ENCODE measurements at places on chromosomes 7 and 10.

DNA sequence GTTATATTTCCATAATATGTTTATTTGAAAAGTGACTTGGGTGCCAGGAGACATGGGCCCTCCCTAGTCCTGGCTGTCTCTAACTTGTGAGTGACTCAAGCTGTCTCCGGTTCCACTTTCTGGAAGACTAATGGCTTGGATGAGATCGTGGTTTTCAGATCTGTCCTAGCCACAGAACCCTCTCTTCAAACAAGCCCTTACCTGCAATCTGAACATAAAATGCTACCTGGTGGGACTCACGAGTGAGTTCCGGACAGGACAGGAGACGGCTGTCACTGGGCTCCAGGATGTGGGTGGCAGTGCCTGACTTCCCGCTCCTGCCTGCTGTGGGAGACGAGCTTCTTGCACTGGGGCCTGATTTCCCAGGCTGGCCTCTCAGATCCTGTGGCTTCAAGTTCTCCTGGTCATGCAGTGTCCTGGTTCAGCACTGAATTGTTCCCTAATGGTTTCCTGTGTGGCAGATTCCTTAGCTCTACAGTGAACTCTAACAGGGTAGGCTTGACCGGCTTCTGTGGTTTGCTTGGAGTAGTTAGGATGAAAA, 26.0 kb upstream of the PFKFB3 start:
- no peak for DNase-seq

DNA sequence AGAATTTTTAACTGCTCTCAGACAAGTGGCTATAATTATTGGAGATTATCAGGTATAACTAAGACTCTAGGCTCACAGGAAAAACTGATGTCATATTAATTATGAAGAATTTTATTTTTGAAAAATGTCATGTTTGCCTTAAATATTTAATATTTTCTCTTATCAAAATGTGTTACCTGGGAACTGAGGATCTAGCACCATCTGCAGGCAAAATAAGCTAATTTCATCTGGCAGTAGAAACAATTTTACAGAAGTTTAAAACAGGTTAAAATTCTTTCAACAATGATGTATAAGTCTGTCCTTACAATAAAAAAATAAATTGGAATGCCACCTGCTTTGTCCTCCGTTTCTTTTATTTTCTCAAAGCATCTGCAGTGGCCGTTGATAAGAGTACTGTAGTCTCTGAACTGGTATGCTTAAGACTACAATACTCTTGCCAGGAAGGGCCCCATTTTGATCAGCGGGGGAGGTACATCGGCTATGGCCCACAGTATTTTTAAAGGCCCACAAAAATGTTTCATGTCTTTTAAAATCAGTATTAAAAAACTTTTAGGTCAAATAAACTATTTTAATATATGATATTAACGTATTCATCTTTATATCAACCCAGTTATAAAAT, 81.3 kb downstream of the VWDE start:
- peak; percentile 24 for DNase-seq

- DNase-seq, result no peak
Observed at GRCh38 chr10:117938104-117938503, 108.6 kb downstream of the RAB11FIP2 start.

DNA sequence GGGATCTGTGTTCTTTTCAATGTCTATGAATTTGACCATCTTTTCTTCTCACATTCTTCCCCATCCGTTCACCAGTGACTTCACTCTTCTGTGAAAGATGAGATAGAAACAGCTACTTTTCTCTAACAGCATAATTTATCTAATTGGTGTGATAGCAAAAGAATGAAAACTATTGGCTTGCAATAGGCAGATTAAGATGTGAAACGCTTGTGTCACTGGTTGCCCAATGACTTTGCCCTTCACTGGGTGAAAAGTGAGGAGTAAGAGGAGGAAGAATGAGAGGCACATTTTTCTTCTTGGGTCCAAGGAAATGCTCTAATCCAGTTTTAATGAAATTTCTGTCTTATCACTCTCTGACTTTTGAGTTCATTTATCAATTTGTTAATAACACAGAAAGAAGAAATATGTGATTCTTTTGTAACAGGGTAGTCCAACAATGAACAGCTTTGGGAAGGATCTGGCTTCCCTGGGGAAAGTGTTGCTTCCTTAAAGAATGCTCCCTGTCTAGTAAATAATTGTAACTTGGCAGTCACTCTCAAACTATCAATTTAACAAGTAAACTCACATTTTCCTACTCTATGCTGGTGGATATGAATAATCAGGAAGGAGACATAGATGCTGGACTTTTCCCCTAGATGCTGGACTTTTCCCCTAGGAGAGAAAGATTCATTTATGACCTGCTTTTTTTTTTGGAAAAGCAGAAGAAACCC, 35.1 kb downstream of the BET1 start:
- no peak for DNase-seq

DNA sequence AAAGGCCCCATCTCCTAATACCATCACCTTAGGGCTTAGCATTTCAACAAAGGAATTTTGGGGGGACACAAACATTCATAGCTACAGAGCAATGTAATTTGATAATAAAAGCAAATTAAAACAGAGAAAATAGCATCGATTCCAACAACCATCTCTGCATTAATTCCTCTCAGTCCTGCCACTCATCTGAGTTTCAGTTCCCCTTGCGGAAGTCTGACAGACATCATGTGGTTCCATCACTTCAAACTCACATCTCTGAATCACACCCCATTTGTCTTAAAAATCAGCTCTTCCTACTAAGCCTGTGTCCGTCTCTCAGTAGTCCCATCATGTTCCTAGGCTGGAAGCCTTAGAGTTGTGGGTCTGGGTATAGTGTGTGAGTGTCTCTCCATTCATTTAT, 3.6 kb downstream of the ADCK2 start:
- DNase-seq, result no peak

- DNase-seq, result no peak
Observed at GRCh38 chr7:13602036-13602435, 387.4 kb downstream of the ETV1 start.

GRCh38 chr7:130363026-130363847, 17.1 kb upstream of the CPA1 start:
- DNase-seq, result no peak

DNA sequence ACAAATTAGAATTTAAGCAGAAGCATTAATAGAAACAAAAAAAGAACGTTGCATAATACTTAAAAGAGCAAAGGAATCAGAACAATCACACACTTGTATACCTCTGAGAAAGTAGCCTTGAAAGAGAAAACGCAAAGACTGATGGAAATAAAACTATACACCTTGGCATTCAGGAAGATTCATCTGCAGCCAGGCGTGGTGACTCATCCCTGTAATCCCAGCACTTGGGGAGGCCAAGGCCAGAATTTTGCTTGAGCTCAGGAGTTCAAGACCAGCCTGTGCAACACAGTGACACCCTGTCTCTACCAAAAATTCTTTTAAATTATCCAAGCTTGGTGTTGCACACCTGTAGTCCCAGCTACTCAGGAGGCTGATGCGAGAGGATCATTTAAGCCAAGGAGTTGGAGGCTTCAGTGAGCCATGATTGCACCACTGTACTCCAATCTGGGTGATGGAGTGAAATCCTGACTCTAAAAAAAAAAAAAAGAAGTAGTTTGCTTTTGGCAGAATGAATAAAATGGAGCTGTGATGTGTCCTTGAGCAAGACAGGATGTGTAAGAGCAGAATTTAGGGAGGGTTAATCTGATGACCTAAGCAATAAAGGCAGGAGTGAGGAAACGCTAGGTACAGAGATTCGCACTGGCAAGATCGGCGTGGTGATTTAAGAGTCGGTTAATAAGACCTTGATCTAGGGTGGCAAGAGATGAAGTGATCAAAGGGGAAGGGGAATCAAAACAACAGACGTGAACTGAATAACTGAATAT, 75.8 kb upstream of the NRP1 start:
- DNase-seq, result no peak

- DNase-seq, result no peak
Observed at GRCh38 chr7:6423942-6424701, 23.6 kb downstream of the DAGLB start.

DNA sequence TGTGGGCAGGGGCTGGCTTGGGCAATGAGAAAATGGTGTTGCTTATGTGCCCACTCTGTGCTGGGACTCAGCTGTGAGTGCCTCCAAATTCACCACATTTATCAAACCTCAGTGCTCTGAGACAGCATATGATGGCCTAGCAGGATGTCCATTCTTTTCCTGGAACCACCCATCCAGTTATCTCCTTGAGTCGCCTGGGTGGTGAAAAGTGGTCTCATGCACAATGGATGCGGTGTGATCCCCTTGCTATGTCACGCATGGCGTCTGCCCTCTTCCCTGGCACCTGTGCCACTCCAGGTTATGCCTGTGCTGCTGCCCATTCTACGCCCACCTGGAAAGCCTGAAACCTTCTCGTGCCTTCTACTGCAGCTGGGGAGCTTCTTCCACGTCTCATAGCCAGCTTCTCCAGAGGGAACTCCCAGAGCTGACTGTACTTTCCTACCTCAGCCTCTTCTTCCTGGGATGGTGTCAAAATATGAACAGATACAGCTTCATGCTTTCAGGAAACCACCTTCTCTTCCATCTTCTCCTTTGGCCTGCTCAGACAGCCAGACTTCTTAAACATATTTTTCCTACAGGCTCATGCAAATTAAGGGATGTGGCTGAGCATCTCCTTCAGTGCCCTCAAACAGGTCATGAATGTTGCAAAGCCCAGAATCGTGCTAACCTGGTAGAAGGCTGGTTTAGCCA, 147.3 kb downstream of the PFKFB3 start:
- DNase-seq, result no peak

- DNase-seq, result no peak
Observed at GRCh38 chr7:41861642-41862041, 158.8 kb upstream of the INHBA start.

DNA sequence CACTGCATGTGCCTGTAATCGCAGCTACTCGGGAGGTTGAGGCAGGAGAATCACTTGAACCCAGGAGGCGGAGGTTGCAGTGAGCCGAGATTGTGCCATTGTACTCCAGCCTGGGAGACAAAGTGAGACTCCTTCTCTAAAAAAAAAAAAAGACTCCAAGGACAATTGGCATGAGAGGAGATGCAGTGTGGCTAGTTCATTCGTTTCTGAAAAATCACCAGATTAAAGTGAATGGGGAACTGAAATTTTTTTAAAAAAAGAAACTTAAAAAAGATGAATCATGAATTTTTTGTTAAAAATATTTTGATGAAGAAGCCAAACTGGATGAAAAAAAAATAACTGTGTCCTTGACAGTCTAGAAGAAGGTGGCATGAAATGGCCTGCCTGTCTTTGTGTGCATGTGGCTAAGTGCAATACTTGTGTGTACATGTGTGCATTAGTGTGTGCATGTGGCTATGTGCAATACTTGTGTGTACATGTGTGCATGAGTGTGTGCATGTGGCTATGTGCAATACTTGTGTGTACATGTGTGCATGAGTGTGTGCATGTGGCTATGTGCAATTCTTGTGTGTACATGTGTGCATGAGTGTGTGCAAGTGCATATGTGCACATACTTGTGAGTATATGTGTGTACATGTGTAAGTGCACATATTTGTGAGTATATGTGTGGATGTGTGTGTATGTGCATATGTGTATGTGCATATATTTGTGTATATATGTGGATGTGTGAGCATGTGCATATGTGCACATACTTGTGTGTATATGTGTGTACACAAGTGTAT, 391.7 kb upstream of the KLF6 start:
- no peak for DNase-seq

- DNase-seq, result no peak
Observed at GRCh38 chr7:1844951-1845390, 174.9 kb downstream of the ELFN1 start.

GRCh38 chr10:97153270-97153850, 32.4 kb downstream of the SLIT1 start:
- peak; percentile 5 for DNase-seq

DNA sequence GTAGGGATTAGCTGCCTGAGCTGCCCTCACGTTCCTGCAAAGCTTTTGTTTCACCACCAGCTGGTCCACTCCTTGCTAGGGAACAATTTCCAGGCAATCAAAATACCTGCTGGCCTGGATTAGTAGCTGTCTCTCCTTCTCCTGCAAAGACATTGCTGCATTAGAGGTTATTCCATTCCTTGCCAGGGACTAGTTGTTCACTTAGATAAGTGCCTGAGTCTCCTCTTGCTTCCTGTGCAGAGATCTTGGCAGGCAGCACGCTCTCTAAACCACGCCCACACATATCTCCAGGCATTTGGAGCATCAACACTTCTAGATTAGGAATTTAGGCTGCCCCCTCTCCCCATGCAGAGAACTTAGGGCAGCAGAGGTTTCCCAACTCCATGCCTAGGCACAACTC, 150.4 kb upstream of the SMIM30 start:
- no peak for DNase-seq

DNA sequence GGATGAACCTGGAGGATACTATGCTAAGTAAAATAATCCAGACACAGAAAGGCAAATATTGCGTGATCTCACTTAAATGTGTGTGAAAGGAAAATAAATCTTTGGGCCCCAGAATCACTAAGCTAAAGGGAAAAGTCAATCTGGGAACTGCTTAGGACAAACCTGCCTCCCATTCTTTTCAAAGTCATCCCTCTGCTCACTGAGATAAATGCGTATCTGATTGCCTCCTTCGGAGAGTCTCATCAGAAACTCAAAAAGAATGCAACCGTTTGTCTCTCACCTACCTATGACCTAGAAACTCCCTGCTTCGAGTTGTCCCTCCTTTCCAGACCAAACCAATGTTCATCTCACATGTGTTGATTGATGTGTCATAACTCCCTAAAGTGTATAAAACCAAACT, 40.1 kb upstream of the LAMB4 start:
- DNase-seq, result no peak

DNA sequence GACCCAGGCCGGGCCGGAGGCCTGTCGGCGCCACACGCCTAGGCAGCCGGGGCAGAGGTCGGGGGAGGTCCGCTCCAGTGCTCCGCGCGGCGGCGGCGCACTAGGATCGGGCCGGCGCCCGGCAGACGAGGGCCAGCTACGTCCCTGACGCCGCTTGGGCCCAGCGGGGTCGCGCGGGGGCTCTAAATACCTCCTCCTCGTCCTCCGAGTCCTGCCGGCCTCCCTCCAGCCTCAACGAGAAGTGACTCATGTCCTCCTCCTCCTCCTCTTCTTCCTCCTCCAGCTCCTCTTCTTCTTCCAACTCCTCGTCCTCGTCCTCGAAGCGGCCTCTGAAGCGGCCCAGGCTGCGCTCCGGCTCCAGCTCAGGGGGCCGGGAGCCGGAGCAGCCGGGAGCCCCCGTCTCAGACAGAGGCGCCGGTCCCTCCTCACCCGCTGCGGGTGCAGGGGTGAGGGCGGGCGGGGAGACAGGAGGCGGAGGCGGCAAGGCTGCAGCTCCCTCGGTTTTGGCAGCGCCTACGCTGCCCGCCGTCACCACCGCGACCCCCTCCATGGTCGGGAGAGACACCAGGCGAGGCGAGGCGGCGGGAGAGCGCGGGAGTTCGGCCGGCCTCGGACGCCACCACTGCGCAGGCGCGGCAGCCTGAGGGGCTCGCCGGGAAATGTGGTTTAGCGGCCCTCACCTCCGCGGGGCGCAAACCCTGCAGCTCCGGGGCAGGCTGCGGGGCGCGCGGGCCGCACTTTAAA, at the start of gene PCGF6:
TSS of gene PCGF6 (minus strand) at position 624 of the 744 bp plus-strand sequence. CDS start at position 550, 74 bp downstream.
- peak; percentile 40 for DNase-seq

DNA sequence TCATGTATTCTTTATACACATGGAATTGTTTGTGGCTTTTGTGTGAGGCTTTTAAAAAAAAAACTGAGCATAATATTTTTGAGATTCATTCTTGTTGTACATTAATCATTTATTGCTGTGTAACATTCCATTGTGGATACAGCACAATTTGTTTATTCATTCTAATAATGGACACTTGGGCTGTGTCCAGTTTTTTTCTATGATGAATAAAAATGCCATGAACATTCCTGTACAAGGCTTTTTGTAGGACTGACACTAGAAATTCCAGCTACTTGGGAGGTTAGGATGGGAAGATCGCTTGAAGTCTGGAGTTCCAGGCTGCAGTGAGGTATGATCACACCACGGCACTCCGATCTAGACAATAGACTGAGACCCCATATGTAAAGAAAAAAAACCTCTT, 254.3 kb upstream of the CACNA2D1 start:
- no peak for DNase-seq
